Right cardiac atrium (tissue), 5 donors: ENCODE measurements at places on chromosomes 16 and 17. TPM values are rescaled to one million over a fixed set of nuclear protein-coding genes. Genes with fewer than 3 reads are reported as not detected.

Gene SLC2A4
- total RNA-seq, result 102 TPM

DNA sequence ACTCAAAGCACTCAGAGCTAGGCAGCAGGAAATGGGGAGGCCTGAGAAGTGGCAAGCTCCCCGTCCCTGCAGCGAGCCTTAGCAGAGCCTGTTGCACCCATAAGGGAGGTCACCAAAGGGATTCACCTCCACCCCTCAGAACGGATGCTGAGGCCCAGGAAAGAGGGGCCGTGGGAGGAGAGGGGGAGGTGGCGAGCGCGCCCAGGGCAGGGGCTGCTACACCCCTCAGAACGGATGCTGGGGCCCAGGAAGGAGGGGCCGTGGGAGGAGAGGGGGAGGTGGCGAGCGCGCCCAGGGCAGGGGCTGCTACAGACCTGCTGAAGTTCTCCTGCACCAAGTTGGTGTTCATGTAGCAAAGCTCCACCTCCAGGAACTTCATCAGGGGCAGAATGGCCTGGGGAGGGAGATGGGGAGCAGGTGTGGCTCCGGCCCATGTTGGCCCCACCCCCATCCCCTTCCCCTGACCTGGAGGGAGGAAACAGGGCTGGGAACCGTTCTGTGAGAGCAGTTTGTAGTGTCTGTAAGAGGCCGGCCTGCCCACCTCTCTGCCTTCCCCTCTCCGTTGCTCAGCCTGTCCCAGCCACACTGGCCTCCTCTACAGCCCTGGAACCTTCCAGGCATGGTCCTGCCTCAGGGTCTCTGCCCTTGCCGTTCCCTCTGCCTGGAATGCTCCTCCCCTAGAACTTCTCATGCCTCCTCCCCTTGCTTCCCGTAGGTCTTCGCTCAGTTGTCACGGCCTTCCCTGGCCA is 11.4 kb downstream of the UNC13D start:
- peak; percentile 55 for DNase-seq

Gene SLC6A2
- not detected for total RNA-seq

DNA sequence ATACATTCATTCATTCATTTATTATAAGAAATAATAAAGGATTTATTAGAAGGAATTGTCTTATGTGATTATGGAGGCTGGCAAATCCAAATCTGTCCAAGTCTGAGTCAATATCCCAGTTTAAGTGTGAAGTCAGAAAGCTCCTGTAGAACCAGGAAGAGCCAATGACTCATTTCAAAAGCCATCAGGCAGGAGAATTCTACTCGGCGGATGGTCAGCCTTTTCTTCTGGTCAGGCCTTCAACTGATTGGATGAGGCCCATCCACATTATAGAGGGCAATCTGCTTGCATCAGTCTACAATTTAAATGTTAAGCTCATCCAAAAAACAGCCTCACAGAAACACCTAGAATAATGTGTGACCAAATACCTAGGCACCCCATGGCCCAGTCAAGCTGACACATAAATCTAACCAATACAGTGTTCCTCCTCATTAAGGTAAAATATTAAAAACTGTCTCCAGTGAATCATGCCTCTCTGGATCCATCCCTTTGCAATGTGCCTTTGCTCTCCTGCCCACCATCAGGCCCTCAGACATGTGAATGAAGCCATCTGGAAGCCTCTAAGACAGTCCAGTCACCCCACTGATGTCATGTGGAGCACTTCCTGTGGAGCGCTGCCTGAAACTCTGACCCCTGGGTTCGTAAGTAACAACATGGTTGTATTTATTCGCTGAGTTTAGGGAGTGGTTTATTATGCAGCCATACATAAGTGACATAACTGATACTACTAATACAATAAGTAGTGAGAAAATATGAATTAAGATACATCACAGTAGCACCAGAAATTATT is 69.2 kb upstream of the WSB1 start:
- DNase-seq, result no peak

DNA sequence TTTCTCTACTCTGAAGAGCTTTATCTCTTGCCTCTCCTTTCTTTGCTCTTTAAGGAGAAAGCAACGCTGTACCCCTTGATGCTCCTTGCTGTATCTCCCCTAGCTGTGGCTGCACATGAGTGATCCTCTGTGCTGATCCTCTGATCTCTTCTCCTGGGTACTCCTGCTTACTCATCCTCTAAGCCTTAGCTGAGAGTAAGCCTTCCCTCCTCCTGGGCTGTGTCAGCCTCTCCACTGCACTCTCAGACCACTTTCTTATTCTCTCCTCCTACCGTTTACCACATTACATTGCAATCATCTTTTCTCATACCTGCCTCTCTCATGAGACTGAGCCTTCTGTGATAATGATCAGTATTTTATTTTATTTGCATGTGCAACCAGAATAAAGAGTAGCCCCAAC is 25.1 kb downstream of the SOX9 start:
- no peak for DNase-seq

DNA sequence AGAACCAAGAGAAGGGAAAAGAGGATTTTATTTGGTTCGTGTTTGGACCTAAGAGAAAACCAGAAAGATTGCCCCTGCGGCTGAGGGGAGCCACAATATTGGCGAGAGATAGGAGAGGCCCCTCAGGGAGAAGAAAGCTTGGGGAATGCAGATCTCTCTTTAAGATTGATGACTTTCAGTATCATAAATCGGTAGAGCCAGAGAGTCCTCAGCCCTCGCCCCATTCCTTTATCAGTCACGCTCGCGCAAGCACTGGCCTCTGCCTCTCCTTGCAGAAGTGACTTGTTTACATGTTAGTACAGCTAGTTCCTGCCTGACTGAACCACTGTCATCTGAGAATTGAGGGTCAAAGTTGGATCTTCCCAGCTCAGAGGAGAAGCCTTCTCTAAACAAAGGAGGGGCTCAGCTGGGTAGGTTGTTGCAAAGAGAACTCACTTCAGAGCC is 21.5 kb upstream of the KRT19 start:
- DNase-seq, result no peak

DNA sequence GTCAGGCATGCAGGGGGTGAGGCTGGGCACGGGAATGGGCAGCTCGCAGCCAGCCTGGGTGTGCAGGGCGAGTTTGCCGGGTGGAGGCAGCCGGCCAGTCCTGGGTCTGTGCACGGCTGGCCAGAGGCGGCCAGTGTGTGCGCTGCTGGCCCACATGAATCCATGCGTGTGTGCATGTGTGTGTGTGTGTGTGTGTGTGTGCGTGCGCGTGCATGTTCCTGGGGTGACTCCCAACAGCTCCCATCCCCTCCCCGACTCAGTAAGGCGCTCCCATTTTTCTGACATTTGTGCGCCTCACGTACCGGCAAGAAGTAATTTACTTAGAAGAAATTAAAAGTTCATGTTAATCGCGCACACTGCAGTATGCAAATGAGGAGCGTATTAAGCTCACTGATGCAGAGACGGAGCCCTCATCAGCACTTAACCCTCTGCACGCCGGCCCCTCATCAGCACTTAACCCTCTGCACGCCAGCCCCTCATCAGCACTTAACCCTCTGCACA is 55.4 kb upstream of the ACSF3 start:
- DNase-seq, result peak; percentile 22

GRCh38 chr16:88407807-88408206 is 25.0 kb downstream of the ZNF469 start:
- no peak for DNase-seq

DNA sequence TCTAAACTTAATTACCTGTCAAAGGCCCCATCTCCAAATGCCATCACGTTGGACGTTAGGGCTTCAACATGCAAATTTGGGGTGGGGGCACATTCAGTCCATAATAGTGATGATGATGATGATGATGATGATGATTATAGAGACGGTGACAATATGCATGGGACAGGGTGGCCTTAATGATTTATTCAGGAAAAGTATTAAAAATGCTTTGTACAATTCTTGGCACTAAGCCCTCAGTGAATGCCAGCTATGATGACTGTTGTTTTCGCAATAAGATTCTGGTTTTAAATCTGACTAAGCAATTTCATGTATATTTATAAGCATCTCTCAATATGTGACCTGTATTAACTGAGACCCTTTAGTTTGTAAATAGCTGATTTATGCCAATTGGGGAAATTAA is 106.3 kb downstream of the C16orf95 start:
- no peak for DNase-seq
